ENCODE measurements at places on chromosomes 11 and 22. TPM values are rescaled to one million over a fixed set of nuclear protein-coding genes. Genes with fewer than 3 reads are reported as not detected.

DNA sequence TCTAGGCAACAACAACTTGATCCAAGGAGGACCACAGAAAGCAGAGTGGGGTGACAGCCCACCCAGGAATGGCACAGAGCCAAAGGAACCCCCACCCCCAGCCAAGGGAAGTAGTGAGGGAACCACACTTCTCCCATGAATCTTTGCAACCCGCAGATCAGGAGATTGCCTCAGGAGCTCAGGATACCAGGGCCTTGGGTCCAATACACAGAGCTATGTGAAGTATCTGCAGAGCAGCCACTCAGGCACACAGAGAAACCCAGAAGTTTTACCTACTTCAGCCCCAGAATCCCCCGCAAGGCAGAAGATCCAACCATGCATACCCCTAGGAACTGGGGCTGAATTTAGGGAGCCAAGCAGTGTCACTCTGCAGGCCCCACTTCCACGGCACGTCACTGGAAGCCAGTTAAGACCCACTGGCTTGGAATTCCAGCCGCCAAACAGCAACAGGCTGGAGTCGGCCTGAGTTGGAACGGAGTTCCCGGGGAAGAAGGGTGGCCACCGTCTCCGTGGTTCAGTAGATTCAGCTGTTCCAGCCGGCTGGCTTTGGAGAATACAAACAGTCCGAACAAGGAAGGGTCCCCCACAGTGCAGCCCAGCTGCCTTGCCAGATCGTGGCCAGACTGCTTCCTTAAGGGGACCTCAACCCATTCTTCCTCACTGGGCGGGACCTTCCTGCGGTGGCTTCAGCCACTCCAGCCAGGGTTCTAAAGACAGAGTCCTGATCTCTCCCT, 174.1 kb downstream of the TTC28 start:
- H3K4me3 ChIP-seq, result no peak overlapping the region
- H3K4me1 ChIP-seq, result no peaks in the 10 kb centered on the region
- no peak overlapping the region for H3K27ac ChIP-seq
- DNase-seq, result no peak
- H3K27me3 ChIP-seq, result no peaks in the 10 kb centered on the region
- no peaks in the 10 kb centered on the region for H3K36me3 ChIP-seq

GRCh38 chr11:1931341-1932104, 12.0 kb downstream of the TNNT3 start:
- no peaks in the 10 kb centered on the region for H3K36me3 ChIP-seq
- no peak overlapping the region for H3K27ac ChIP-seq
- H3K27me3 ChIP-seq, result no peaks in the 10 kb centered on the region
- no peak overlapping the region for H3K4me3 ChIP-seq

The ACTN3 gene
- not detected for total RNA-seq

- no peak for DNase-seq
- H3K36me3 ChIP-seq, result no peaks in the 10 kb centered on the region
- H3K4me3 ChIP-seq, result peak overlapping the region; percentile 78
- H3K4me1 ChIP-seq, result peaks cover 36% of the 10 kb centered on the region
Measured at GRCh38 chr11:67503119-67504004, 1.8 kb downstream of the PITPNM1 start.

The CKAP5 gene
- 23.8 TPM for total RNA-seq

DNA sequence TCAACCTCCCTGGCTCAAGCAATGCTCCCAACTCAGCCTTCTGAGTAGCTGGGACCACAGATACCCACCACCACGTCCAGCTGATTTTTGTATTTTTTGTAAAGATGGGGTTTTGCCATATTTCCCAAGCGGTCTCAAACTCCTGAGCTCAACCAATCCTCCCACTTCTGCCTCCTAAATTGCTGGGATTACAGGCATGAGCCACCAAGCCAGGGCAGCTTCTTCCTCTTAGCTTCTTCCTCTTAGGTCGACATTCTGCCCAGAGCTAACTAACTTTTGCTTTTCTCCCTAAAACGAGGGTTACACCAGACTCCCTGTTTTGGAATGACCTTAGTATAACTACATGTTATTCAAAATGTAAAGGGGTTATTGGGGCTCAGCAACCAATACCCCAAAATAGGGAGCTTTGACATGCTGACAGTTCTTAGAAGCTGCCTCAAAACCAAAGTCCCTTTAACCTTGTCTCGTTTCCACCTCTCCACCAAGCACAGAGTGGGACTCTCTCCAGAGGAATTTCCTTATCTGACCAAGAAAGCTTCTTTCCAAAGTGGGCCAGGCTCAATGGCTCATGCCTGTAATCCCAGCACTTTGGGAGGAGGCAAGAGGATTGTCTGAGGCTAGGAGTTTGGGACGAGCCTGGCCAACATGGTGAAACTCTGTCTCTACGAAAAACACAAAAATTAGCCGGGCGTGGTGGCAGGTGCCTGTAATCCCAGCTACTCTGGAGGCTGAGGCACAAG, 7.0 kb downstream of the HPS5 start:
- no peak overlapping the region for H3K4me3 ChIP-seq
- no peak for DNase-seq
- H3K4me1 ChIP-seq, result no peaks in the 10 kb centered on the region

- no peak for DNase-seq
- H3K4me3 ChIP-seq, result no peak overlapping the region
- H3K4me1 ChIP-seq, result no peaks in the 10 kb centered on the region
- no peaks in the 10 kb centered on the region for H3K27me3 ChIP-seq
- no peaks in the 10 kb centered on the region for H3K36me3 ChIP-seq
Measured at GRCh38 chr11:19905280-19905853, 192.7 kb downstream of the NAV2 start.

DNA sequence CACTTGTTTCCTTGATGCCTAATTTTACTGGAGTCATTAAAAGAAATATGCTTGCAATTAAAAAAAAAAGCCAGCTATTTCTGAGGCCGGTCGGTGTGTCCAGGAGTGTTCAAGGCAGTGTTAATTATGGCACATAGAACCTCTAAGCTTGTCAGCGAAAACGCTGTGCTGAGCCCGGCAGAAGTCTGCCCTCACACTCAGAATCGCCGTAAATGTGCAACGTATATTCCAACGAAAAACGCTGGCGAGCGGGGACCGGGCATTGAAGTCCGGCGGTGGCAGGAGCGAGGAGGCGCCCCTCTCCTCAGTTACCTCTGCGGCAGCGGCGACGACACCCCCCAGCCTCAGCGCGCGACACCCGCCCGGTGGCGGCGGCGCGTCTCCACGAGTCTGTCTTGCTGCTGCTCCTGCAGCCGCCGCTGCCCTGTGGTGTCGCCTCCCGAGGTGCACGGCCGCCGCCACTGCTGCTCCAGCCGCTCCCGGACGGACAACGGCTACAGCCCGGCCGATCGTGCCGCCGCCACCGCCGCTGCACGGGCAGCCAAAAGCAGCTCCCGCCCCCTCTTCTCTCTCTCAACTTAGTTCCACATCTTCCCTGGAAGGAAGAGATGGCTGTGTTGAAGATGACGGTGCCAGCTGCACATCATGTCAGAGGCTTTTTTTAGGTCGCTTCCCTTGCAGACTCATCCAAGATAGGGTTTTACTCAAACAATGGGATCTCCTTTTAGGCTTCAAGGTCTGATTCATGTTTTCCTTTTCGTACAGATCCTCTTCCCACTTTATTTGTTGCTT, 56.0 kb downstream of the JAM3 start:
- H3K27me3 ChIP-seq, result no peaks in the 10 kb centered on the region
- no peaks in the 10 kb centered on the region for H3K36me3 ChIP-seq
- peak; percentile 54 for DNase-seq
- peak overlapping the region; percentile 42 for H3K4me3 ChIP-seq
- no peaks in the 10 kb centered on the region for H3K4me1 ChIP-seq

DNA sequence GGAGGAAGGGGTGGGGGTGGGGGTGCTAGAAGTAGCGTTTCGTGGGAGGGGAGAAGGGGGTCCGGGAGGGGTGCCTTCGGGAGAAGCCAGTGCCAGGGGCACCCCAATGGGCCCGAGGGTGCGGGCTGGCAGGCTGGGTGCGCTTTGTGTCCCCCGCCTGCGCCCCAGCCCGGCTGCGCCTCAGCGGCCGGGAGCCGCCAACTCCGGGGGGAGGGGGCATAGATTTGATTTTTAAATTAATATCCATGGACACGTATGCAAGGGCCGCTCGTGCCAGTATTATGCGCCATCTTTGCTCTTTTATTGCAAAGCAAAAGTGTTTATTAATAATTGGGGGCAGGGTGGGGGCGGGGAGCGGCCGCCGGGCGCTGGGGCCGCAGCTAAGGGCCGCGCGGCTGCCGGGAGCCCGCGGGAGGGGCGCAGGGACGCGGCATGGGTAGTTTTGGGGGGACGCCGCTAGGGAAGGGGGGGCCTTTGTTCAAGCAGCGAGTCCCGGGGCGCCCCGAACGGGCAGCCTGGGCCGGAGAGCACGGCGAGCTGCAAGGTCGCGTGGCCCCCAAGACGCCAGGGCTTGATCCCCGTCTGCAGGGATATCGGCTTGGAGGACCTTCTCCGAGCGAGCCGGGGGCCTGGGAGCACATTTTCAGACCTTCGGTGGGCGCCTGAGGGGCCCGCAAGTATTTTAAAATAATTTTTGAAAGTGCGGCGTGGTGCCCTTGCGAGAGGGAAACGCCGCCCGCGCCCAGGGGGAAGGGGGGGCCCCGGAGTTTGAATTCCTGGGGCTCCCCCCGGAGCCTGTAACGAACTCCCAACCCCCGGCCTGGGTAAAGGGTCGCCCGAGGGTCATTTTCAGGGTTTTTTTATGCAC, 959 bp downstream of the CCND1 start:
- no peaks in the 10 kb centered on the region for H3K27me3 ChIP-seq
- H3K36me3 ChIP-seq, result no peaks in the 10 kb centered on the region

DNA sequence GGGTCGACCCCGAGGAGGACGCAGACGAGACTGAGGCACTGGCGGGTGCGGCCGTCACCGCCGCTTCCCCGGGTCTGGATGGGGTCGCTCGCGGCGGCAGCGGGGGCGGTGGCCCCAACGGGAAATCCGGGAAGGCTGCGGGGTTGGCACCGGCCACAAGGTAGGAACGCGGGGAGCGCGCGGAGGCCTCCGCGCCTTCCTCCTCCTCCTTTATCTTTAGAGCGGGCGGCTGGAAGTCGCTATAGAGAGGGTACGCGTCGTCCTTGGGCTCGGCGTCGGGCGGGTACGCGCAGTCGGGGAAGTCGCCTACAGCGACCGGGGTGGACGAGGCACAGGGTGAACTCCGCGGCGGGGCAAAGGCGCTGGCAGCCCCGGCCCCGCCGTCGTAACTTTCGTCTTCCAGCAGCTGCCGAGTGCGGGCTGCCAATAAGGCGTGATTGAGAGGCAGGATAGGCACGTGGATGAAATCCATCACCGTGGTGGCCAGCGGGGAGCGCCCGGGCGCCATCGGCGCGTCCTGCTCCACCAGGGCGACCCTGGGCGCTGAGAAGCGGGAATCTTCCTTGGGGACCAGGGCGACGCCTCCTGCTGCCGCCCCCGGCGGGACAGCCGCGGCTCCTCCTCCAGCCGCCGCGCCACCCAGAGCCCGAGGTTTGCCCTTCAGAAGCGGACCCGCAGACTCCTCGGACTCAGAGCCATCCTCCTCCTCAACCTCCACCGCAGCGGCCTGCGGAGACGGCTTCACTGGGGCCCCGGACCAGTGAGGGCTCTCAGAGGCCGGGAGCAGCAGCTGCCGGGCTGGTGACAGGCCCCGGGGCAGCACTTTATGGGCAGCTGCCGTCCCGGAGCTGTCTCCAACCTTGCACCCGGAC, 1.7 kb downstream of the PGR start:
- peak overlapping the region; percentile 54 for H3K4me3 ChIP-seq
- H3K27me3 ChIP-seq, result no peaks in the 10 kb centered on the region

GRCh38 chr22:35742342-35743100, 24.8 kb downstream of the APOL5 start:
- no peak for DNase-seq
- H3K27ac ChIP-seq, result no peak overlapping the region
- no peaks in the 10 kb centered on the region for H3K4me1 ChIP-seq
- no peaks in the 10 kb centered on the region for H3K27me3 ChIP-seq

The OR52I2 gene
- not detected for total RNA-seq

GRCh38 chr22:19821523-19822300, 33.0 kb downstream of the GNB1L start:
- H3K4me3 ChIP-seq, result no peak overlapping the region
- DNase-seq, result no peak
- no peaks in the 10 kb centered on the region for H3K27me3 ChIP-seq
- H3K27ac ChIP-seq, result no peak overlapping the region
- no peaks in the 10 kb centered on the region for H3K4me1 ChIP-seq

GRCh38 chr22:49197505-49197904, 630.2 kb downstream of the BRD1 start:
- H3K27me3 ChIP-seq, result no peaks in the 10 kb centered on the region
- H3K4me3 ChIP-seq, result no peak overlapping the region
- no peaks in the 10 kb centered on the region for H3K36me3 ChIP-seq
- H3K27ac ChIP-seq, result no peak overlapping the region

Measured in Peyer's patch (tissue), 4 donors.